ENCODE measurements at places on chromosomes 16 and 17. TPM values are rescaled to one million over a fixed set of nuclear protein-coding genes. Genes with fewer than 3 reads are reported as not detected.

DNA sequence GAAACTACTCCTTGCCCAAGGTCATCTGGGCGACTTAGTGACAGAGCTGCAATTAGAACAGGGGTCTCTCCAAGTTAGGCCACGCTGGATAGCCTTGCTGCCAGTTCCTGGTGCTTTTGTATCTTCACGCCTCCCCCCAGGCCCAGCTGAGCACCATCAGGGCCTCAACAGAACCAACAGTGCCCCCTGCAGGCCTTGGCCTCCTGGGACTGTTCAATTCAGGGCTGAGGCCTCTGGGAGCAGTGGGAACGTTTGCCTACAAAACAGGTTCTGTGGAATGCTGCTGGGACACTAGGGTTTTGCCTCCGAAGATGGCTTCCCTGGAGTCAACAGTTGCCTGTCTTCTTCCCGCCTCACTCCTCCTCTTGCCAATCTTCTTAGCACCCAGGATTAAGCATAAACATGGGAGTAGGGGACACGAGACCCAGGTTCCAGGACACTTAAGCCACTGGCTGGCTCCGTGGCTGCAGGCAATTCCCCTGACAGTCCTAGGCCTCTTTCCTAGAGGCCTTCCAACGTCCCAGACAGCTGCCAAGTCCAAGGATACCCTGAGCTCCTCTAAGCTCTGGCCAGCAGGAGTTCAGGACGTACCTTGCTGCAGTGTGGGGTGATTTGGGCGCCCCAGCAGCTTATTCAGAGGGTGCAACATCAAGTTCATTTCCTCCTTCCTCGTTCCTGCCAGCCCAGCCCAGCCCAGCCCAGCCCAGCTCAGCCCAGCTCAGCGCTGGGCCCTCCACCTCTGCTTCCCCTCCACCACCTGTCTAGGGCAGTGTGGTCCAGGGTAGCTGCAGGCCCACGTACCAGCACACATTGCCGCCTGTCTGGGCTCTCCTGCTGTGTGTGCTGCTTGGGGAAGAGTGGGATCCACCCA lies 246.6 kb upstream of the RPL38 start:
- DNase-seq = no peak

GRCh38 chr17:62110923-62111484 lies 45.9 kb upstream of the MED13 start:
- DNase-seq = no peak

DNA sequence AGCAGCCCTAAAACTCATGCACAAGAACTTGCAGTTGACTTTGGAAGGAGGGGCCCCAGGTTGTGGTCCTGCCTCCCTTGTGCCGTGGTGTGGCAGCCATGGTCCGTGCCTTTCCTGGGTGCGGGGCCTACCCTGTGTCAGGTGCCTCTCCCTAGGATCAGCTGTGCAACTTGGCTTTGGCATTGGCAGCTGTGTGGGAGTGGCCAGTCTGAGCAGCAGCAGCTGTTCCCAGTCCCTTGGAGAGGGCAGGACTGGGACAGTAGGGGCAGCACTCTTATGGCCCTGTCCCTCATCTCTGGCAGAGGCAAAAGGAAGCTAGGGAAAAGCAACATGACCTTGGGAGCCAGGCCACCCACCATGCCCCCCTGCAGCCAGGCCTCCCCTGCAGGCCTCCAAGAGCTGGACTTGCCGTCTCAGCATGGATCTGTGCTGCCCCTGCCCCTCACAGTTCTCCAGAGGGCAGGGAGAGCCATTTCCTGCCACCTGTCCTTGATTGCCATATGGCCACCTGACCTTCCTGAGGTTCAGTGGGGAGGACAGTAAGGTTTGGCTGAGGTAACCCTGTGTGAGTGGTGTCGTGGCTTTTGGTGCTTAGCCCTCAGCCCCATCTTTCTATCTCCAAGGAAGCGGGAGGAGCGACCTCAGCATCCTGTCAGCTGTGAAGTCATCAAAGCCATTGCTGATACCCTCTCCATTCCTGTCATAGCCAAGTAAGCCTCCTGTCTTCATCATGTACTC lies 15.5 kb upstream of the NFATC3 start:
- no peak for DNase-seq

DNA sequence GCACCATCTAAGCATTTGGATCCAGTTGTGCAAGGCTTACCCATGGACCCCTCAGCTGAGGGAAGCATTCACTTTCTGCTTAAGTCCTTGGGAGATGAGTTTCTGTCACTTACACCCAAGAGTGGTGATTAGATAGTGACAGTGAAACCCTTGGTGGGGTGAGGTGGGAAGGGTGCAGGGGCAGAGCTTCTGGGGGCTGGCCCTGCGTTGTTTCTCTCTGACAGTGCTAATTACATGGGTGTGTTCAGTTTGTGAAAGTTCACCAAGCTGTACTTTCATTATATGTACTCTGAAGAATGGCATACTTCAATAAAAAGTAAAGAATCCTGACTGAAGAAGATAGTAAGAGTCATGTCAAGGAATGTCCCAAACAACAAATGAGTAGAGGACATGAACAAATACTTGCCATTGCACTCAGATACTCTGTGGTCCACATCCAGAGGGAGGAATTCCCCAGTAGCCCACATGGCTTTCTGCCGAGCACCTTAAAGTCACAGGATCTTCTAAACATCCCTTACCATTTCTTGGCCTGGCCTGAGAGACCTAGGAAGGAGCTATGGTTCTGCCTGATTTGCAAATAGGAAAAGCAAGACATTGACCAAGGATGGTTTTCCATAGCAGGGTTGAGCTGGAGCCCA lies 8.4 kb downstream of the CHST6 start:
- peak; percentile 82 for DNase-seq

DNA sequence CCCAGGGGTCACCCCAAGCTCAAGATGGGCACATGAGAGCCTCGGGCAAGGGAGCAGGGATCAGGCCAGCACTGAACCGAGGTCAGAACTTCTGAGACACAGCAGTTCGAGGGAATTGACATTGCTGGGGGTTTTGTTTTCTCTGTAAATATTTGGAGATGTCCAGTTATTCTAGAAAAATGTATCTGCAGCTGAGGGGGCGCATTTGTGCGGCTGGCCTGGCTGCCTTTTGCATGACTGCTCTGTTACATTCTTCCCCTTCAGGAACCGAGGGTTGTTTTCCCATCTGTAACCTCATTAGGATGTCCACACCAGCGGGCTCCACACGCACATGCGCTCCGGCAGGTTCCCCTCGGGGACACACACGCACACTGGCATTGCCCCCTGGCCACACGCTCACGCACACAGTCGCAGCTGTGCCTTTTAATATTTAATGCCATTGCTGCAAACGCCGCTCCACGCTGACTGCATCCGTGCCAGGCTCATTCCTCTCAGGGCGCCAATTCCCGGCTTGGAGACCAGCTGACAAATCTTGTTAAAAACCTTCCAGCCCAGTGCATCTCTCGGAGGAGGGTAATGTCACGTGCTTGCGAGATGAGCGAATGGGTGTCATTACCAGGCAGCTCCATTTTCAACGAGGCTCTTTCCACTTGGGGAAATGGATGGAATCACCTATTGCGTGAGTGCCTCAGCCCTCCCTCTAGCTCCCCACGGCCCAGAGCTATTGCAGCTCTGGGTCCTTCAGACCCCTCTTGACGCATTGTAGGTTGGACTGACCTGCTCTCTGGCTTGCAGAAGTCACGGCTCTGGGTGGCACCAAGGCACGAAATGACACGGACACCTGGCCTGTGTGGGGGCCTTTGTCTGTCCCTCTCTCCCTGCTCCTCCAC lies 13.1 kb downstream of the CCR7 start:
- no peak for DNase-seq

GRCh38 chr17:77366558-77367245 lies 225.9 kb downstream of the SEC14L1 start:
- peak; percentile 58 for DNase-seq

Gene WFDC1
- polyA plus RNA-seq = 18.6 TPM

Gene PLA2G10
- 1.2 TPM for polyA plus RNA-seq

Gene DPEP3
- 0.09 TPM for polyA plus RNA-seq

Gene OTOA
- polyA plus RNA-seq = 0.13 TPM

All from large intestine (tissue), 12 donors.